ENCODE measurements at places on chromosomes 6 and 20.

- no peak for DNase-seq
Measured at GRCh38 chr6:34519971-34520644, 36.0 kb downstream of the SPDEF start.

- no peak for DNase-seq
Measured at GRCh38 chr20:1949347-1950100, 44.3 kb downstream of the PDYN start.

GRCh38 chr20:577167-577791 lies 32.8 kb downstream of the TCF15 start:
- no peak for DNase-seq

DNA sequence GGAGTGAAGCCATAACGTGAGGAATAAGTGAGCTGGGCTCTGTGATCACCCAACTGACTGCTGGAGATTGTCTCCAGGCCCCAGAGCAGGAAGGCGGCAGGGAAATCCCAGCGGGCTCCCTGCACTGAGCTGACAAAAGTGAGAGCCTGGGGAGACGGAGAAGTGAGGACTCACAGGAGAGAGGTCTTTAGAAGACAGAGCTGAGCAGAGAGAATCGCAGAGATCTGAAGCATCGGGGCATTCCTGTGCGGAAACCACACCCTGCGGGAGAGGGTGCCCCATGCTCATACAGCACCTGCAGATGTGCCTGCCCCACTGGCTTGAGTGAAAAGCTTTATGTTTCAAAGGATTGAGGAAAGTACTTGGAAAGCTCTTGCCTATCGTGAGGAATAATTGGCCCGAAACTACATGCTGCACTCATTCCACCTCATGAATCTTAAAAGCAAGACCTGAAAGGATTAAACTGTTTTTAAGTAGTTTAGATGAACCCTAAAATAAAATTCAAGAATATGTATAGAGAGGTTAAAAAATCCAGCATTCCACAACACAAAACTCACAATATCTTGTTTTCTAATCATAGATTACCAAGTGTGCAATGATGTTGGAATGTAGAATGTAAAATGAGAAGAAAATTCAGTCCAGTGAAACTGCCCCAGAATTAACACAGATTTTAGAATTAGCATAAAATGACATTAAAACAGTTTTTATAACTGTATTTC lies 17.7 kb upstream of the THBS2 start:
- no peak for DNase-seq

- DNase-seq, result no peak
Measured at GRCh38 chr6:47343600-47343999, 33.9 kb upstream of the TNFRSF21 start.

- DNase-seq, result no peak
Measured at GRCh38 chr6:128676456-128676855, 156.1 kb upstream of the PTPRK start.

DNA sequence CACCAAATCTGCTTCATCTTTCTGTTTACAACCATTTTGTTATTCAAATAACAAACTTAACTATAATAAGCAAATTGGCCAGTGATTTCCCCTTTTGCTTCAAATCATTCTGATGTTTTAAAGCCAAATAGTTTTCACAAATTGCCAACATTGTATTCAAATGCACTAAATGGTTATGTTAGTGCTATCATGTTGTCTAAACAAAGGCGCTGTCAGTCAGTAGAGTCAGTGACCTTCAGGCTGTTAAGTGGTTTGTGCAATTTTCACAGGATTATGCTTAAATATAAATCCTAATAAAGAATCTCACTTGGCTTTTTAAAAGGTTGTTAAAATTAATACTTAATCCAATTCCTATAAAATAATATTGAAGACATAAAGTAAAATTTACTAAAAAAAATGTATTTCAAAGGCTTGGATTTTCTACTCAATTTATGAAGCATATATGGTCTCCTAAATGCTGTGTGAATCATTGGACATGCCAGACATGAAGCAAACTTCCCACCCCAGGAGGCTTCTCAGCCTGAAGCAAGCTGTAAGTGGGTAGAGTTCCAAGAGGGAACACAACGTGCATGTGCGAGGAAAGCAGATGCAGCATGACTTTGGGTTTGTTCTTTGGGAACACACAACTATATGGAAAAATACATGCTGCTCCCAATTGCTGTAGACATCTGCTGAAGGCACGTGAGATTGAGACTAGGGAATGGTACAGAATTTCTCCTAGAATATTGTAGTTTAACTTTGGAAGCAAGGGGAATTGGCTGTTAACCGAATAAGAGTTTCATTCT lies 54.9 kb downstream of the RSPO3 start:
- DNase-seq, result no peak

DNA sequence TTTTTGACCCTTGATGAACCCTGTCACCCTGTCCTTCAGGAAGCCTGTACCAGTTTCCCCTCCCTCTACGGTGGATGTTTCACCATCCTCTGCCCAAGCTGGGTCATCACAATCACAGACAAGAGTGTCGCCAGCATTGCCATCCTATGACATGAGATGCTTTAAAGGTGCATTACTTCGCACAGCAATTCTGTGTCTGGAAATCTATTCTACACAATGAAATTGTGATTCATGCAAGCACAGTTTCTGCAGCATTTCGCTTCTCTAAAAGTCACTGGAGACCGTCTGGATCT lies 2.5 kb upstream of the ULBP2 start:
- no peak for DNase-seq

DNA sequence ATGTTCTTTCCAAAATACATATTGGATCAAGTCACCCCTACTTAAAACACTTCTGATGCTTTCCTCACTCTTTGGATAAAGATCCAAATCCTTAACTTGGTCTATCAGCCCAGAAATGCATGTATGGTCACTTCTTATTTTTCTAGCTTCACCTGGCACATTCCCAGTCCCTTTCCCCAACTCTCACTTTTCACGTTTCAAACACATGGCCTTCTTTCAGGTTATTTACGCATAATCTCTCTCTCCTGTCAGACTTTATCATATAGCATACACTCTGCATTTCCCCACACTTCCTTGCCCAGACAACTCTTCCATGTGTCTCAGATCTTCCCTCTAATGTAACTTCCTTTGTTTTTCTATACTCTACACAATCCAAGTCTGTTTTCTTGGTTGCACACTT lies 12.8 kb downstream of the PHIP start:
- DNase-seq, result no peak

Data from myocyte (in vitro differentiated cells).